ENCODE measurements at places on chromosomes 12 and 14.

GRCh38 chr12:57695770-57696432, 2.0 kb downstream of the OS9 start:
- no peak for DNase-seq

DNA sequence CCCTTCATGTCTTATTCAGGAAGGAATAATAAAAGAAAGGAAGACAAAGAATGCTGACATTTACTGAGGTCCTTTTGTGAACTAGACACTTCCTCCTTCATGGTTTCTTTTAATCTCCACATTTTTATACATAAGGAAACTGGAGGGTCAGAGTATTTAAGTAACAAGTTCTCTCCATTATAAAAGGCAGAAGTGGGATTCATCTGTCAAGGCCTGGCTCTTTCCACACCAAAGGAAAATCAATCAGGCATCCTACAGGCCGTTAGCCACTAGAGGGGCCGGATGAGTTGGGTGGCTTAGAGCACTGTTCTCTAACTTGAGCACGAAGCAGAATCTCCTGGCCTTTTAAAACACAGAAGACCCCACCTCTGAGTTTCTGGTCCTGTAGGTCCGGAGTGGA, 36.8 kb upstream of the NINJ2 start:
- DNase-seq = no peak

DNA sequence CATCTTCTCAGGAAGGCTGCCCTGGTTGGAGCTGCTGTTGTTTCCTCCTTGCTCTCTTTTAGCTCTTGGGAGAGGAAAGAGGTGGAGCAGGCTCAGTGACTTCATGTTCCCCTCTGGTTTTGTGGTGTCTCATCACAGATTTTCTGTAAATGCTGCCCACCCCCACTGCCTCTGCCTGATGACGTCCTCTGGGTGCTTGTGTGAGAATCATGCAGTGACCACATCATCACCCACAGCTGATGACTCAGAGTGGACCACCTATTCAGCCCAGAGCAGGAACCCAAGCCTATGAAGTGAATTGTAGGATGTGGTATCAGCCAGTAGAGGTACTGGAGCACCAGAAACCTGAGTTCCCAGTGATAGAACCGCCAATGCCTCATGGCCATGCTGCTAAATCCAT, at the start of gene GZMB:
TSS of gene GZMB (minus strand) at position 33 of the 400 bp plus-strand sequence. CDS start at position 3, 30 bp downstream.
- peak; percentile 60 for DNase-seq

- no peak for DNase-seq
Measured at GRCh38 chr12:120399531-120399930, 30.6 kb upstream of the MSI1 start.

DNA sequence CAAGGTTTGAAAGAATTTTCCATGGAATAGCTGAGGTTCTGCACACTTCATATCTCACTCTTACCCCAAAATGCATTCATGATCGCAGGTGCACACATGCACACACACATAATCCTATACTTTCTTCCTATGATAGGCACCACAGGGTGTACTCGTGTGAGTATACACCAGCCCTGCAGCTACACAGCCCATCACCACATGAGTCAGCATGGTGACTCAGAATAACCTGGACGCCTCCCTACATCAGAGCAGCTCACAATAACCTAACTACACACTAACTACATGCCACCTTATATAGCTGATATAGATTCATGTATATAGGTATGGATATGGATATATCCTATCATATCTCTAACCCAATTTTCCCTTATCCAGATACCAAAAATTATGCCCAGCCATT, 850.2 kb upstream of the TMEM132C start:
- DNase-seq = no peak

DNA sequence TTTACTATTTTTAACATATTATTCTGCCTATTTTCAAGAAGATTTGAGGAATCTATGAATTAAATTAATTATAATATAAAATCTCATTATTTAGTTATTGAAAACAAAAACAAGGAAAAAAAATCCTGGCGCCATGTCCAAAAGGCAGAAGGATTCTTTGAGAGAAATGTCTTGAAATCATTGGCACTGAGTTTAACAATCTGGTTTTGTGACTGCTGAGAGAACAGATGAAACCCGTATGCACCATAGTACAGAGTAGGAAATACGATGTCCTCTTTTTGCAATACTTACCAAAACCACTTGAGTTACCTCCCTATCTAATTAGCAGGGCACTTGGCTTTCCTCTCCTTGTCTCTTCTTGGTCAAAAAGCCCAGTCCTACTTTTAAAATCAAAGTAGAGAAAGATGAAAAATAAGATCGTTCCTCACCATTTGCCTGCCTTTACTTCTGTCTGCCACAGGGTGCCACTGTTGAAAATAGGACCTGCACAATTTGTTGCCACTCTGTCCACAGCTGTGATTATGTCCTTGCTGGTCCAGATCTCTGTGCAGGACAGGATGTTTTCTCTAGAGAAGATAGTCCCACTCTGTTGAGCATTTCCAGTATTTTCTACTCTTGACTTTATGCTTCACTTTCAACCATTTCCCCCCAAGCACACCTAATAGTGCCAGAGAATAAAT, 179.7 kb downstream of the PDZRN4 start:
- no peak for DNase-seq

DNA sequence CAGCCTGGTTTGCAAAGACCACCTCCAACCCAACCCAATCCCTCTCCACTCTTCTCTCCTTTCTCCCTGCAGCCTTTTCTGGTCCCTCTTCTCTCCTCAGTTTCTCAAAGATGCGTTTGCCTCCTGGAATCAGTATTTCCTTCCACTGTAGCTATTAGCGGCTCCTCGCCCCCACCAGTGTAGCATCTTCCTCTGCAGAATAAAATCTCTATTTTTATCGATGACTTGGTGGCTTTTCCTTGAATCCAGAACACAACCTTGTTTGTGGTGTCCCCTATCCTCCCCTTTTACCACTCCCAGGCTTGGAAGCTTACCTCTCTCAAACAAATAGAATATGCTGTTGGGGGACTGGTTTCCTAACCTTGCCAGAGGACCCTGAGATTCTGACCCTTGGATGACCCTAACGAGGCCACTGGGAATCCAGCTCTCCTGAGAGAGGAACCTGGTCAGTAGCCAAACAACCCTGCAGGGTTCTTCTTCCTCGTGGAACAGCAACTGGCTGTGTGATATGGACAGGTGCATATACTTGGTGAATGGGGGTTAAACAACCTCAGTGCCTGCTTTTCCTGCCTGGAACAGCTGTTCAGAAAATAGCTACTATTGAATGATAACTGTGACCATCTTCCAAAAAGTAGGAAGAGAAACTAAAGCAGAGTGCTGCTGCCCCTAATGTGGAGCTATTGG, 4.4 kb downstream of the WNT1 start:
- DNase-seq = no peak

DNA sequence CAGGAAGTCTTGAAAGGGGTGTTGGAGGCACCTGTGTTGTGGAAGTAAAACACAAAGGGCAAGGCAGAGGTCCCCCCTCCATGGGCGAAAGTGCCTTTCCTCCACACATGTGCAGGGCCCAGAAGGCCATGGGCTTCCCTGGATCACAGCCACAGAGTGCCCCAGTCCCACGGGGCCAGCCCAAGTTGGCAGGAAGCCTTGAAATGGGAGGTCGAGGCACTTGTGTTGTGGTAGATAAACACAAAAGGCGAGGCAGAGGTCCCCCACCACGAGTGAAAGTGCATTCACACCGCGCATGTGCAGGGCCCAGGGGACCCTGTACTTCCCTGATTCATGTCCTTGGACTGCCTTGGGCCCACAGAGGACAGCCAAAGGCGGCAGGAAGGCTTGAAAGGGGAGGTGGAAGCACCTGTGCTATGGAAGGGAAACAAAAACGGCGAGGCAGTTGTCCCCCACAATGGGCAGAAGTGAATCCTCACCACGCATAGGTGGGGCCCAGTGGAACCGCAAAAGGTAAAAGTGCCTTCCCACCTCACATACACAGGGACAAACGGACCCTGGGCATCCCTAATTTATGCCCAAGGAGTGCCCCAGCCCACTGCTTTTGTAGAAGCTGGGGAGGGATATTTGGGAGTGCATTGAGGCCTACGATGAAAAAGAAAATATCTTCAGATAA, 585.4 kb downstream of the ALG10 start:
- DNase-seq = no peak
